ENCODE measurements at places on chromosomes 1 and 21.

DNA sequence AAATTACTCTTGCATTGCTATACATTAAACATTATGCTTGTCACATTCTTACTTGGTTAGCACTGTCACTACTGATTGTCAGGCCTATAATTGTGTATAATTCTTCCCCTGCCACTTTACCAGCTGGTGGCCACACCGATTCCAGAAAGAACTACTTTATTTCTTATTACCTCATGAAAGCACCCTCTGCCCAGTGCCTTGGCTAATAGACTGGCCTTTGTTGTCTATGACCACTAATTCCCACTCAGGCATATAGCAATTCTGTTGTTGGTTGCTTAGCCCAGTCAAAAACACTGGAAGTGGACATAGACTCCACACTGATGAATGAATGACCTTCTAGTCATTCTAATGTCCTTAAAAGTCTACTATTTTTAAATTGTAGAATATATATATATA, 35.6 kb downstream of the MRPL39 start:
- no peak for DNase-seq

DNA sequence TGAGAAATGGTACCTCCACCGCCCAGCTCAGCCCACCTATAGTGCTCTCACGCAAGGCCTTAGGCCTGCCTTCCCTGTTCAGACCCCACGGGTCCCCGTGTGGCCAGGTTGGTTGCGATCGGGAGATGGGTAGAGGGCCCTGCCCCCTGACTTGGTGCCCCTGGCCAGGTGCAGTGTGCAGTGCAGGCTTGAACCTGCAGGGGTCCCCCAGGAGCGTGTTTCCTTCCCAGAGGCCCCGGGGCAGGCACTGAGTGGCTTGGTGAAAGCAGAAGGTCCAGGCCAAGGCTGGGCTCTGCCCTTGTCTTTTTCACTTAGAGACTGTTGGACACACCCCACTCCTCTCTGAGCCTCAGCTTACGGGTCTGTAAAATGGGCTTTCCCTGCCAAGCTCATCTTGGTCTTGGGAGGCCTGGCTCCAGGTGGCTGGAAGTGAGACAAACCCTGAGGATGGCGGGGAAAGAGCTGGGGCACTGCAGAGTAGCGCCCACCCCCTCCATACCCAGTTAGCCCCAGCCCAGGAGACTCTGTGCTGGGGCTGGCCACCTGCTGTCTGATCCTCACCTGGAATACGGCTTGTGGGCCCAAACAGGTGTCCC, 9.3 kb upstream of the HES5 start:
- DNase-seq = no peak

DNA sequence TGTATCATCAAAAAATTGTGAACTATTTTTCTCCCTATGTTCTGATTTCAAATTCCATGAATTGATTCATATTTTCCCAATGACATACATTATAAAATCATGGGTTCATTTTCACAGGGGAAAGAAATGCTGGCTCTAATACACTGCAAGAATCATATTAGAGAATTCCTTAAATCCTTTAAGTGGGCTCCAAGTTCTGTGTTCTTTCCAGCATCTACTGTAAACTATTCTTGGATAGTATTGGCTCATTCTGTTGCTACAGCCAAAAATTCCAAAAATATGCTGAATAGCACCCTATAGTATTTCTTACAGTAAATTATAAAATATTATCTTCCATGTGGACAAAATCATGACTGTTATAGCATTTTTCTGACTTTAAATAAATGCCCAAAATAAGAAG, 19.0 kb upstream of the C1orf105 start:
- DNase-seq = no peak

GRCh38 chr1:54340878-54341277, 65.3 kb downstream of the SSBP3 start:
- DNase-seq = no peak

- no peak for DNase-seq
Observed at GRCh38 chr1:29239142-29239541, 2.8 kb downstream of the PTPRU start.

- peak; percentile 44 for DNase-seq
Observed at GRCh38 chr1:89780721-89781120, 40.1 kb upstream of the LRRC8D start.

- no peak for DNase-seq
Observed at GRCh38 chr1:116824631-116825206, 70.5 kb downstream of the CD2 start.

GRCh38 chr1:981491-981954, 370 bp downstream of the PERM1 start:
- no peak for DNase-seq

- no peak for DNase-seq
Observed at GRCh38 chr1:29806646-29807319, 570.5 kb downstream of the PTPRU start.

- no peak for DNase-seq
Observed at GRCh38 chr21:46211786-46212720, 16.5 kb downstream of the LSS start.

DNA sequence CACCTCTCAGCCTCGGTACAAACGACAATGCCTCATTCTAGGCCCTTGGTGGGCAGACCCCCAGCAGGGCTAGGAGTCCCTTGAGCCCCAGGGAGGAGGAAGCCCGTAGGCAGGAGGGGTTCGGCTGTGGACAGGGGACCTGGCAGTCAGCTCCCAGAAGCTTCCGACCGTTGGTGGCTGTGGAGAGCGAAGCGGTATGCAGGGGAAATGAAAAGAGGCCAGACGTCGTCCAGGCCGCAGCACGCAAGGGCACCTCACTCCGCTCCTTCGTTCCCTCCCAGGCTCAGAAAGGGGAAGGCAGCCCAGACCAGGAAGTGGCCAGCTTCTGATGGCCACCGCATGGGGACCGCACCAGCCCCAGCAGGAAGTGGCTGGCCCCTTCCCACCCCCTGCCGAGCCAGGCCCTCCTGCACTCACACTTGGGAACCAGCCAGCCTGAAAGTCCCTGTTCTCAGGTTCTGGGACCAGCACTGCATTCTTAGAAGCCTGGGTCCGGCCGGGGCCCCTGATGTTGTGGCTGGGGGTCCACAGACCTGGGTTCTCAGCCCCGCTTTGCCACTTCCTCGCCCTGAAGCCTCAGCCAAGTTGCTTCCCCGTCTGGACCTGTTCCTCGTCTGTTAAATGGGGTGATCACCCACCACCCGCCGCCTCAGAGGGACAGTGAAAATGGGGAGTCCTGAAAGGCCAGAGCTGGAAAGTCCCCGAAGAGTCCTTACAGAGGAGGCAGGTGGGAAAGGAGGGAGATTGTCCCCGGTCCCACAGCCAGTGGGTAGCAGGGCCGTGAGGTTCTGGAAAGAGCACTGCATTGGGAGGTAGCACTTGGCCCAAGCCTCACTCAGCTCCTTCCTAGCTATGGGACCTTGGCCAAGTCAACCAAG, 104.0 kb upstream of the RUNX3 start:
- no peak for DNase-seq

DNA sequence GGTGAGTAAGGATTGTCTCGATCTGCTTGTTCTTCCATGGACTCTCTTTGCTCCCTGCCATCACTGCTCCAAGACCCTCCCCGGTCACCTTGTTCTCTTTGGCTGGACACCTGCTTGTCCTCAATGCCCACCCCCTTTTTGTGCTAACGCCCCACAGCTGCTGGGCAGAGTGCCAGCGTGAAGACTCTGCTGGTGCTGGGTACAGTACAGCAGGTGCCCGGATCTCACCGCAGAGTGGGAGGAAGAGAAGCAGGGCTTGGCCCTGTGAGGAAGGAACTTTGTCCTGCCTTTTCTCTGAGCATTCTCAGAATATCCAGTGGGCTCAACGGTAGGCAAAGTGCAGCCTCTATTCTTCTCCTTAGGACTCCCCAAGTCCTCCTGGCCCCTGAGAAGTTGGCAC, 90.1 kb downstream of the PLXNA2 start:
- DNase-seq = no peak

- peak; percentile 66 for DNase-seq
Observed at GRCh38 chr1:160625725-160626498, 20.9 kb downstream of the SLAMF1 start.

- no peak for DNase-seq
Observed at GRCh38 chr1:226565476-226565875, 16.9 kb downstream of the STUM start.

DNA sequence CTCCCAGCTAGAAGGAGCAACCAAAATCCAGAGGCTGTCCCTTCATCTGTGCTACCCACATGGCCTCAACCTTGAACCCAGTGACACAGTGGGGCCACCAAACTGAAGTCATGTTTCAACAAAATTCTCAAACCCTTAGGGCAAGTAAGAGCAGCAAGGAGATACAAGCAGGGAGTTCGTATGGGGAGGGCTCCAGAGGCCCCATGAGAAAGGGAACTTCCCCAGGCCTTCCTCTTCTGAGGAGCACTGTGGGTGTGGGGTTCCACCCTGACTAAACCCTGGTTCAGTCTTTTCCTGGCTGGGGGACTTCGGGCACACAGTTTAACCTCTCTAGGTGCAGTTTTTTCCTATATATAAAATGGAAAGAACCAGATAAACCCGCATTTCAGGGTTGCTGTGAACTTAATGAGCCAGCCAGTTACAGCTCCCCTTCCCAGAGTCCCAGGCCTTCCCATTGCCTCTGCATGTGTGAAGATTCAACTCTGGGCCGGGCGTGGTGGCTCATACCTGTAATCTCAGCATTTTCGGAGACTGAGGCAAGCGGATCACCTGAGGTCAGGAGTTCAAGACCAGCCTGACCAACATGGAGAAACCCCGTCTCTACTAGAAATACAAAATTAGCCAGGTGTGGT, 8.0 kb upstream of the THEMIS2 start:
- no peak for DNase-seq

DNA sequence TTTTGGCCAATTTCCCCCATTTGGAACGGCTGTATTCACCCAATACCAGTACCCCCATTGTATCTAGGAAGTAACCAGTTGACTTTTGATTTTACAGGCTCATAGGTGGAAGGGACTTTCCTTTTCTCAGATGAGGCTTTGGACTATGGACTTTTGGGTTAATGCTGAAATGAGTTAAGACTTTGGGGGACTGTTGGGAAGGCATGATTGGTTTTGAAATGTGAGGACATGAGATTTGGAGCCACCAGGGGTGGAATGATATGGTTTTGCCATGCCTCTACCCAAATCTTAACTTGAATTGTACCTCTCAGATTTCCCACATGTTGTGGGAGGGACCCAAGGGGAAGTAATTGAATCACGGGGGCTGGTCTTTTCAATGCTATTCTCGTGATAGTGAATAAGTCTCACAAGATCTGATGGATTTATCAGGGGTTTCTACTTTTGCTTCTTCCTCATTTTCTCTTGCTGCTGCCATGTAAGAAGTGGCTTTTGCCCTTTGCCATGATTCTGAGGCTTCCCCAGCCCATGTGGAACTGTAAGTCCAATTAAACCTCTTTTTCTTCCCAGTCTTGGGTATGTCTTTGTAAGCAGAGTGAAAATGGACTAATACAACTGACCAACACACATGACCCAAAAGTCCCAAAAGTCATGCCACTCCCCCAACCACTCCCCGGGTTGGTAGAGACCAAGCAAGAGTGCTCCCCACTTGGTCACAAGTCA, 35.4 kb upstream of the ZNF496 start:
- DNase-seq = no peak

- DNase-seq = no peak
Observed at GRCh38 chr1:111515291-111516004, 12.0 kb upstream of the ADORA3 start.

DNA sequence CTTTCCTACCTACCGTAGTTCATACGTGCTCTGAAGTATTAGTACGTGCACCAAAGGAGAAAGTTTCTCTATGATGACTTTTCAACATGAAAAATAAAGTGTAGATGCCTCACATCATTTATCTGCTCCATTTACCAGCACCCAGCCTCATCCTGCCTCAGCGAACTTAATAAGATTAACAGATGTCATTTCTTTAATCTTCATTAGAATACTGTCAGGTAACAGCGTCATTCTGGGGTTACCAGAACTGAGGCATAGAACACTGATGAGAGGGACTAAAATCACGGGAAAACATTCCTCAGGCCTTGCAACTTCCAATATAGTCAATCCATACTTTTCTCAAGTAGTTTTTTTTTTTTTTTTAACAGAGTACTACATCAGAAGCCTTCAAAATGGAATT, 43.2 kb upstream of the DISC1 start:
- DNase-seq = no peak

DNA sequence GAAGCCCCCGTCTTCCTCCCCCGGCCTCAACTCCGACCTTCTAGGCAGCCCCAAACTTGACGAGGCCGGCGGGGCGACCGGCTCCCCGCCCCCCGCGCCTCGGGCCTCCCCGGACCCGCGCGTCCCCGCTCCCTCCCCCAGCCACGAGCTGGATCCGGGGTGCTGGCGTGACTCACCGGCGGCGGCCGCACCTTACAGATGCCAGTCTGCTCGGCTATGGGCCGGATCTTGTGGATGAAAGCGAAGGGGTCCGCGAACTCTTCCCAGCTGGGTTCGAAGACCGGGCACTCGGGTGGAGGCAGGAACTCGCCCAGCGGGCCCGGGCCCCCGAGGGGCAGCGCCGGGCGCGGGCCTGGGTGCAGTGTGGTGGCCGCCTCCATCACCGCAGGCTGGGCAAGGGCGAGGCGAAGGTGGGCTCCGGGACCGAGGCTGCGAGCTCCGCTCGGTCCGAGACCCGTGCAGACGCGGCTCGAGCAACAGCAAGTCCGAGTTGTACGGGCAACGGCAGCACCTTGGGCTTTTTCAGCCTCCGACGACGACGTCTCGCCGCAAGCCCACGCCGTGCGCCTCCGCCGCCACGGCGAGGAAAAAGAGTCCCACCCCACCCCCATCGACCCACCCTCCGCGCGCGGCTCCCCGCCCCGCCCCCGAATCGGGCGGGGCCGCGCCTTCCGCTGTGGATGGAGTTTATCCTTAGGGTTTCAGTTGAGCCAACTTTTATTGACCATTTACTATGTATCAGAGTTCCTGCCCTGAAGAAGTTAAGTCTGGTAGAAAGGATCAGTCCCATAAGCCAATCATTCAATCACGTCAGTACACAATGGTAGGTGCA, at the start of gene KDM5B:
Gene KDM5B (minus strand): TSS at position 496 of the 832 bp plus-strand sequence. CDS start 116 bp downstream, at position 380.
- DNase-seq = peak; percentile 60

DNA sequence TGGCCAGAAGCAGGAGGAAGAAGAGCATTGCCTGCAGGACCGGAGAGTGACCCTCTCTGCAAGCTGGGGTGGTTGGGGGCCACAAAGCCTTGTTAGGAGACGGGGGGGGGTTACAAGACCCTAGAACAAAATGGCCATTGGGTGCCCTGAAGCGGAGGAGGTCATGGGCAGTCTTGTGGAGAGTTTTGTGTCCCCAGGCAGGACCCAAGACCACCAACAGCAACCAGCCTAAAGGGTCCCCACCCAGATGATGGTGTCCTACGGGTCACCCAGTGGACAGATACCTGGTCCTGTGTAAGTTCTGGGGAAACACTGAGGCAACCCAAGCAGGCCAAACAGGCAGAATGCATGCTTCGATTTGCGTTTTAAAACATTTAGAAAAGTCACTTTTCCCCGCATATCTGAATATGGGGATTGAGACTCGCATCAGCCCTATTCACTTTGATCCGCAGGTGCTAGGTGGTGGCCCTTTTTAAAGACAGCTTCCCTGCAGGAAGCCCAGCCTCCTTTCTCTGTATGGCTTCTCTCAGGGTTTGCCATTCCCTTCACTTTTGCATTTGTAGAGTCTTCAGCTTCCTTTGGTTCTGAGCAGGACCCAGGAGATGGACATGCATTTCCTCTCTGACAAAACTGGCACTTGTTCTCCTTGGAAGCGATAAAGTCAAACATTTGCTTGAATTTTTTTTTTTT, 21.1 kb downstream of the GNG4 start:
- no peak for DNase-seq

Data from activated CD4-positive, alpha-beta T cell treated with anti-CD3 and anti-CD28 coated beads, Interleukin-2, Interleukin-4, amounts not matched to agents 100 ng/mL and 50 ng/mL, durations not matched to agents 16 hours and 8 hours (primary cell).